ENCODE measurements at places on chromosomes 16 and 17. TPM values are rescaled to one million over a fixed set of nuclear protein-coding genes. Genes with fewer than 3 reads are reported as not detected.

SAMD14 gene
- 3.2 TPM for total RNA-seq

NAGS gene
- 48.2 TPM for total RNA-seq

ICAM2 gene
- 212 TPM for total RNA-seq

CTRL gene
- total RNA-seq: 0.43 TPM

CNP gene
- 72.9 TPM for total RNA-seq

SOST gene
- 15.1 TPM for total RNA-seq

FBXO39 gene
- not detected for total RNA-seq

Measured in ascending aorta (tissue), 2 donors.